SK-N-DZ (cell line): ENCODE measurements at places on chromosomes 11 and 22.

GRCh38 chr11:28964811-28965210 lies 856.6 kb downstream of the METTL15 start:
- DNase-seq, result no peak

DNA sequence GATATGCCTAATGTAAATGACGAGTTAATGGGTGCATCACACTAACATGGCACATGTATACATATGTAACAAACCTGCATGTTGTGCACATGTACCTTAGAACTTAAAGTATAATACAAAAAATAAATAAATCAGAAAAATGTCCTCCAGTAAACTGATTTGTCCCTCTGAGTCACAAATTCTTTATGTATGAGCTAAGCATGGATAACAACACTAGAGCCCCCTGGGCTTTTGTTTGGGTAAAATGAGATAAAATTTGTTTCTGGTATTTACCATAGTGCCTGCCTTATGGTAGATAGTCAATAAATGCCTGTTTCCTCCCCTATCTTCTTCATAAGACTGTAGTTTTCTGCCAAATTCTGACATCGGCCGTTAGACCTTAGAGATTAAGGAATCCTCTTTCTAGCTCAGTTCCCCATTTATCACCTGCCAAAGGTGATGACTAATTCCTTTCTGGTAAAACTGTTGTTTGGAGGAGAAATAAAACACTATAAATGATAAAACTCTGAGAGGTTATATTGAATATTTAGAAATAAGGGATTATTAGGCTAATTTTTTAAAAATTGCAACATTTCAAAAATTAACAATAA lies 43.6 kb upstream of the LUZP2 start:
- DNase-seq, result no peak

- no peak for DNase-seq
These were observed 21.5 kb upstream of the GSTP1 start for GRCh38 chr11:67561971-67562619.

DNA sequence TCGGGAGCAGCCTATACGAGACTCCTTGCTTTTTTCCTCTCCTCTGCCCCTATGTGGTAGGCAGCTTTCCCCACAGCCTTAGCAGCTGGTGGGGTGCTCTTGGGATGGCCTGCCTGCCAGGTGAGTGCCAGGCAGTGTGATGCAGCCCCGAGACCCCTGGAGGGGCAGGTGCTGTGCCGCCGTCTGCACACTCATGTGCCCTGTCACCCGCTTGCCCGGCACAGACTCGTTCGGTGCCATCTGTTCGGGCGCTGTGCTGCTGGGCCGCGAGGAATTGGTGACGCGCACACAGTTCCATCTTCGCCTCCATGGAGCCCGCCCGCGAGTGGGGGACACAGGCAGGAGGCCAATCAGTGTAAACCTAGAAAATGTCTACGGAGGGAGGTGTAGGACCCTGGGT lies 15.1 kb downstream of the TRMU start:
- no peak for DNase-seq

DNA sequence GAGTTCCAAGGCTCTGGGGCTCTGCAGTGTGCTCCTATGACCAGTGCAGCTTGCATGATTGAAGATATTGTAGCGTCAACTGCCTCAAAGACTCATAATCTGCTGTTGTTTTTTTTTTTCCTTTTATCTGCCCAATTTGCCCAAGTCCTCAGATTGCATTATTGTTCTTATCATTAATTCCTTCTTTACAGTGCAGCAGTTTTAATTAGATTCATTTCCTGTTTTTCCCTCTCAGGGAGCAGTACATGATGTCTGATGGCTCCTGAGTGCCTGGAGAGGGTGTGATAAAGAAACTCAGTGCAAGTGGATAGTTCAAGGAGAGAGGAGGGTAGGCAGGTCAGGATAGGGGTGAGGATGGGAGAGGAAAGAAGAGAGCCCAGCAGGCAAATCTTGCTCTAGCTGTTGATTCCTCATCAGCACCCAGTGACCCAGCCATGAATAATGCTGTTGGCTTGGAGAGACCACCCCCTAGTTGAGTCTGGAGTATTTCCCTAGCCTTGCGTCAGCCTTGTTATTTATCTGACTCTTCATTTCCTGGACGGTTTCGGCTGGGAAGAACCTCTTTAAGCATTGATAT lies 219.6 kb upstream of the SESN3 start:
- peak; percentile 33 for DNase-seq

DNA sequence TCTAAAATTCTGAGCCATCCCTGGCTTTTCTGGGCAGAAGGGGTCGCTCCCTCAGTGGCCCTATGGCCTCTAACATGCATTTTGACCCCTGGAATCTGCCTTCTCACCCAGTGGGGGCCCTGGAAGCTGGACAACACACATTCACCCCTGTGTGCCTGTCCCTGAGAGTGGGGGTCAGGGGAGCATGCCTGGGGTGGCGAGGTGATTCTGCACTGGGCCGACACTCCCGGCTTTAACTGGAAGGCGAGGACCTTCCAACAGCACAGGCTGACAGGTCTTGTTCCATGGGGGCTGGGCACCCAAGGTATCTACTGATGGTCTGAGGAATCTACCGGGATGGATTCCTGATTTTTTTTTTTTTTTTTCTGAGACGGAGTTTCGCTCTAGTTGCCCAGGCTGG lies 10.7 kb downstream of the PPM1F start:
- DNase-seq, result no peak

GRCh38 chr11:6303661-6304060 lies 16.6 kb downstream of the CAVIN3 start:
- DNase-seq, result no peak

DNA sequence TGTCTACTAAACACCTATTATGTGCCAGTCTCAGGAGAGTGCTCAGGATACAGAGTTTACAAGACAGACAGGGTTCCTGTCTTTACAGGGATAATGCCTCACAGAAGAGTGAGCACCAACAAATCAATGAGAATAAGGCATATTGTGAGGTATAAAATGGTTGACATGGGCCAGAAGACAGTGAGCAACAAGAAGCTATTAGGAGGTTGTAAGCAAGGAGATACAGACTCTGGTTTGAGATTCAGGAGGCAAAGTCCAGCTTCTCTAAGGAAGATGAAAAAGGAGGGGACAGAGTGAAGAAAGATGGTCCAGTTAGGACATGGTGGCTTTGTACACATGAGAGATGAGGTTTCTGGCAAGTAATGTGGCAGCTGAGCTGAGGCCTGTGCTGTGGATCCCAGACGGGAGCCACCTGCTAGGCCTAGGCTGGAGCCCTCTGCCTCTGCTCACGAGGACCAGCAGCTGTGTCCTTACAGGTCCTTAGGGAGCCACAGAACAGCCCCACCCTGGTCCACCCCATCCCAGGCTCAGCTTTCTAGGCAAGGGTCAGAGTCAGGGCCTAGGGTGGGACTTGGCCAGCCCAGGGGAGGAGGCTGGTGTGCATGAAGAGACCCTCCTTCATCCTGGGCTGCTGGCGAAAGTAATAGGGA lies 110.5 kb downstream of the ZNF280B start:
- no peak for DNase-seq

DNA sequence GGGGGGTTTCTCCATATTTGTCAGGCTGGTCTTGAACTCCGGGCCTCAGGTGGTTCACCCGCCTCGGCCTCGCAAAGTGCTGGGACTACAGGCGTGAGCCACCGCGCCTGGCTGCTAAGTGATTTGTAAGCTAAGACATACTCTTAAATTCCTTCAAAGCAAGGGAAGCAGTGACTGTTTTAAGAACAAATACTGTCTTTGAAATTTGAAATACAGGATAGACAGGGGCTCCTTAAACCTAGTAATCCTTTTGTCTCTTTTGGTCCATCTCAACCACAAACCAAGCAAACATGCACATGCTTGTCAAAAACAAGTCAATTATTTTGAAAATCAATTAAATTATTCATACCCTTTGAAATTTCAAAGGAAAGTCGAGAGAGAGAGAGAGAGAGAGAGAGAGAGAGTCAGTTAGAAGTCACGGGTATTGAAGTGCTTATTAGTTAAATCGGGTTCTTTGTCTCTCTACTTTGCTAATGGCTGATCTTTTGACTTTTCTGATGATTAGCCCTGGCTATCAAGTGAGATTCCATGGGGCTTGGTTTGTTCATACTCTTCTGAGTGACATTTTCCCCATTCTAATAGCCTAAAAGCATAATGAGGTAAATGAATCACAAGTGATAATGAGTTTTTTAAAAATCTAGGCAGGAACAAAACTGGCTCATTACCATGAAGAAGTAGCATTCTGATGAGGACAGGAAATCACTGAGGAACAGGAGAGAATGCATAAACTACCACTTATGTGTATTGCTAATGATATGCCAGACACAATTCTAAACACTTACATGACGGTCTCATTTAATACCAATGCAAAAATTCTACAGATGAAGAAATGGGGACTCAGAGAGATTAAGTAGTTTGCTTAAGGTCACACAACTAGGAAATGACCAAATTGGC lies 48.0 kb downstream of the MCHR1 start:
- DNase-seq, result no peak

GRCh38 chr11:62880231-62880802 lies 379 bp upstream of the SLC3A2 start:
- no peak for DNase-seq

GRCh38 chr11:28447226-28447625 lies 339.0 kb downstream of the METTL15 start:
- DNase-seq, result no peak

- no peak for DNase-seq
These were observed 32.5 kb downstream of the GNAZ start for GRCh38 chr22:23102776-23103175.

GRCh38 chr11:31780480-31780971 lies 30.6 kb downstream of the PAX6 start:
- DNase-seq, result no peak

DNA sequence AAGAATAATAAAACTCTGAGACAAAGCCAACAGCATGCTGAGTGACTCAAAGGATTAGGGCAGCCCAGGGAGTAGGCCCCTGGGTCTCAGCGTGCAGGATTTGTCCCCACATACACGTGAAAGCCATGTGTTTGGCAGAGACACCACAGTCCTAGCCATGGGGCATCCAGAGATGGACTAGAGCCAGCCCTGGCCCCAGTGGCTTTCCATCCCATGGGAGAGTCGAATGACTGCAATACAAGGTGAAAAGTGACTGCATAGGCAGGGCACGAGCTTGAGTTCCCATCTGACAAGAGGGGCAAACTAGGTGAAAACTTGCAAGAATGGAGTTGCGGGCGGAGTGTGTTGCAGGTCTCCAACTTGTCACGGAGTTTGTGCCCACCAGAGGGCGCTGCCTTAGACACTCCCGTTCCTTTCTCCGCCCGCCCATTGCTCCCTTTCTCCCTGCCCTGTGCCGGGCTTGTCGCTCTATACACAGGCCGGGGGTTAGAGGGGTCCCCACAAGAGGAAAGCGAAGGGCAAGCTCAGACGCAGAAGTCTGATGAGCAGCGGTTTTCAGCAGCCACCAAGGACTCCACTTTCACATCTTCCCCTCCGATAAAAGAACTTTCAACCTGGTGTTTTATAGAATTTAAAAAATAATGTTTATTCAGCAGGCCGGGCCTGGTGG lies 24.2 kb downstream of the TSKU start:
- DNase-seq, result peak; percentile 80

DNA sequence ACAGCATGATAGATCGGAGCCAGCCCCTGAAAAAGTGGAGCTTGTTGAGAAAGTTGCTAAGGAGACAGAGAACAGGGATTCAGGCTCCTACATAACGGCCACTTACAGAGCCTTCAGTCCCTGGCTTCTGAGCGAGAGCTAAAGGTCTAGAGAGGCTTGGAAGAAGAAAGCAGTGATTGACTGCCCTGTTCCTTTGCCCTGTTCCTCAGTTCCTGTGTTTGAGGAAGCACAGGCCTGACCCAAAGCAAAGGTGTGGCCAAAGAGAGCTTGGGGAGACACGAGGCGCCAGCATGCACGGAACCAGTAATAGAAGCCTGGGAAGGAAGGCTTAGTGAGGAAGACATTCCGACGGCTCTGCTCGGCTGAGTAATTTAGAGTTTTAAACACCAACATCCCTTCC lies 74.1 kb upstream of the CSNK2A3 start:
- DNase-seq, result no peak

DNA sequence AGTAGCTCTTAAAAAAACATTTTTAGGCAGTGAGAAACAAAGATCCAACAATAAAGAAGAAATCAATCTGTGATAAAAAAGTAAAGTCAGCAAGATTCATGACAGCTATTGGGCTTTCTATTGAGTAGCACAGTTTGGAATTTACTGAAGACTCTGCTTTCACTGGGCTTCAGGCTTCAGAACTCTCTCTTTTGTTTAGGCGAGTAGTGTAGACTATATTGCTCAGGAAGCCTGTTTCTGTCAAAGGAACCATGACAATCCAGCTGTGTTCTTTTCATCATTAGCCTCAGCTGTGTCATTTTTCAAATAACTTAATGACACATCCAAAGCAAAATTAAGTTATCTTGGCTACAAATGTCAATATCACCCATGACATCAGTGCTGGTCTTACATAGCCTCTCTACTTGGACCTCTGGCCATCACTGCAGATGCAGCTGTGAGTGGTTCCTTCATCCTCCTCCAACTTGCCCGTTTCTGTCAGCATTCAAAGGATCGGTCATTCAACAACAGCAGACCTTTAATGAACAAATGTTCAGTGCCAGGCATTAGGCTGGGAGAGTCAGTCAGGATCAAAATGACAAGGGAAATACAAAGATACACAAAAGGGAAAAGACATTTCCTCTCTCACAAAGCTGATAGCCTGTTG lies 332.8 kb upstream of the MTNR1B start:
- DNase-seq, result no peak

DNA sequence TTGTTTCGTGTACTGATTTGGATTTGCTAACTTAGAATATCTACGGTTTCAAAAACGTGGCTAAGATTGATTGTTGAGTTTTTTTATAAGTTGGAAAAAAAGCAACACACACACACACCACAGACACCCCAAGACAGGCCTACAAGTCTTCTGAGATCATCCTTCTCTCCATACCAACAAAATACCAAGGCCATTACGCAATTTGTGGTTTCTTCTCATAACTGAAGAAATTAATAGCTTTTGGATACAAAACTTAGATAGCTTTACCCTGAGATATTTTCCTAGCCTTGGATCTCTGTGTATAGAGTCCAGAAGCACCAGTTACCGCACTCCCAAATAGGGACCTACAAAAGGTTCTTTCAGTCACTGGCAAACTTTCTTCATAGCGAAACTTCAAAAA lies 113.6 kb downstream of the SIK3 start:
- DNase-seq, result no peak

GRCh38 chr22:35522225-35523149 lies 18.1 kb upstream of the RASD2 start:
- no peak for DNase-seq

DNA sequence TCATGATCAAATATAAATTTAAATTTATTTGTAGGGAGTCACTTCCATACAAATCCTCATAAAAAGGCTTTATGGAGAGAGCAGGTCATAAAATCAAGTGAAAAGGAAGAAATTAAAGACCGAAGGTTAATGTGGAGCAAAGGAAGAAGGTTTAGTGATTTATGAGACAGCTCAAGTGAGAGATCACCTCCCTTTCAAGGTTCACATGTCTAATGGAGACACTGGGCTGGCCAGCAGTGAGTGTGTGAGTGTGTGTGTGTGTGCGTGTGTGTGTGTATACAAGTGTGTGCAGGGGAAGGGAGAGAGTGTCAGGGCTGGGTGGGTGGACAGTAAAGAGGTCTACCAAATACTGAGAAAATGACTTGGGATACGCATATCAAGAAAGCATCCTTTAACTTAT lies 251.2 kb downstream of the FAT3 start:
- no peak for DNase-seq

GRCh38 chr11:61861634-61862033 lies 29.7 kb downstream of the FADS3 start:
- no peak for DNase-seq

GRCh38 chr11:30521297-30522071 lies 64.7 kb downstream of the MPPED2 start:
- DNase-seq, result no peak
